Motor neuron (in vitro differentiated cells): ENCODE measurements at places on chromosomes 12 and 14. TPM values are rescaled to one million over a fixed set of nuclear protein-coding genes. Genes with fewer than 3 reads are reported as not detected.

The GPR135 gene
- 3.3 and 4.4 TPM in 2 replicates for total RNA-seq

The PAX9 gene
- 4.5 and 4.7 TPM in 2 replicates for total RNA-seq

The IFI27 gene
- total RNA-seq, result 16.8 and 42.9 TPM in 2 replicates

The RNU4-1 gene
- total RNA-seq, result 11,069 and 11,099 TPM in 2 replicates

GRCh38 chr12:95701275-95701674 is 89.3 kb downstream of the NTN4 start:
- no peak for ATAC-seq

- no peak for ATAC-seq
Measured at GRCh38 chr12:69241438-69242092, 2.2 kb downstream of the CPSF6 start.

GRCh38 chr12:9902539-9903228 is 21.4 kb downstream of the KLRF2 start:
- no peak for ATAC-seq

DNA sequence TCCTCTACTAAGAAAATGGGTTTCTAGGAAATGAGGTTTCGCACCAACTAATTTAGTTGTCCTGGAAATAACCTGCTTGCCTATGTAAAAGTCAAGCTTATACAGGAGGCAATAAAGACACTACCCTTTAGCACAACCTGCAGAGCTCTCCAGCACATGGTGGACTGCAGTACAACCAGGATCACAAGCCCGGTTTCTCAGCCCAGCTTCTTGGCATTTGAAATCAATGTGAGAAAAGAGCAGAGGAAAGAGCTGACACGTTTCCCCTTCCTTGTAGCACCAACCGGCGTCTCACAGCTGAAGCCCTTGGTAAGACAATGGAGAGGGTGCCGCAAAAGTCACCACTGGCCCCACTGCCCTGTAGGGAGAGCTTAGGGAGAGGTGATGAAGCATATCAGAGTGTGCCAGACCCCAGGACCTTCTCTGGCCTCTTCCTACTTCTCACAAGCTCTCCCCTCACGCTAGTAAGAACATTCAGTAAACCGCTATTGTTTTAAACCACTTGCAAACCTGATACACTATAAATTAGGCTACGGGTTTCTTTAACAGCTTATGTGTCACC is 8.6 kb downstream of the SPTLC2 start:
- ATAC-seq, result peak; percentile 32

GRCh38 chr14:38134416-38135030 is 73.2 kb upstream of the SSTR1 start:
- ATAC-seq, result no peak

GRCh38 chr12:46773586-46774321 is 52.0 kb downstream of the SLC38A4 start:
- ATAC-seq, result no peak

GRCh38 chr12:64609536-64610078 is 688 bp upstream of the RASSF3 start:
- ATAC-seq, result no peak

DNA sequence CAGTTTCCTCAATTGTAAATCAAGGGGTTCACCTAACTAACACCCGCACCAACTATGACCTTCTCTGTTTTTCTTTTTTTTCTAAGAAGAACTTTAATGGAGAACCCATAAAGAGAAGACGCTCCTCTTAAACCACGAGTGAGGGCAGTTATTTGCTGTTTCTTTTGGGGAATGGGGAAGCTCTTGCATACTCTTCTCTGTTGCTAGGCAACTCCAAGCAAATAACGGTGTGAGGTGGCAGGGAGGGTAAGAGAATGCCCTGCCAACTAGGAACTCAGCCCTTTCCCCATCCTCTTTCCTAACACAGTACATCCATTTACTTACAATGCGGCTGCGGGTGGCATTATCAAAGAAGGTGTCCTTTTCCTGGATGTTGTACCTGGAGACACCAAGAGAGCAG is 114.9 kb downstream of the ANO2 start:
- no peak for ATAC-seq

DNA sequence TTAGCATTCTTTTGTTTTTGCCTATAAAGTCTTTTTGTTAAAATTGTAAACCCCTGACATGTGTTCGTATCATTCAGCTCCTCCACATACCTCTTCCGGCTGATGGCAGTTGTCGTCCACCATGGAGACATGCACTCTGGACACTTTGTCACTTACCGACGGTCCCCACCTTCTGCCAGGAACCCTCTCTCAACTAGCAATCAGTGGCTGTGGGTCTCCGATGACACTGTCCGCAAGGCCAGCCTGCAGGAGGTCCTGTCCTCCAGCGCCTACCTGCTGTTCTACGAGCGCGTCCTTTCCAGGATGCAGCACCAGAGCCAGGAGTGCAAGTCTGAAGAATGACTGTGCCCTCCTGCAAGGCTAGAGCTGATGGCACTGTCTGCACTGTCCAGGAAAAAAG is 7.7 kb downstream of the ALKBH2 start:
- no peak for ATAC-seq

GRCh38 chr12:132489078-132489601 is 811 bp upstream of the FBRSL1 start:
- ATAC-seq, result peak; percentile 42
